ENCODE measurements at places on chromosomes 11 and 22.

DNA sequence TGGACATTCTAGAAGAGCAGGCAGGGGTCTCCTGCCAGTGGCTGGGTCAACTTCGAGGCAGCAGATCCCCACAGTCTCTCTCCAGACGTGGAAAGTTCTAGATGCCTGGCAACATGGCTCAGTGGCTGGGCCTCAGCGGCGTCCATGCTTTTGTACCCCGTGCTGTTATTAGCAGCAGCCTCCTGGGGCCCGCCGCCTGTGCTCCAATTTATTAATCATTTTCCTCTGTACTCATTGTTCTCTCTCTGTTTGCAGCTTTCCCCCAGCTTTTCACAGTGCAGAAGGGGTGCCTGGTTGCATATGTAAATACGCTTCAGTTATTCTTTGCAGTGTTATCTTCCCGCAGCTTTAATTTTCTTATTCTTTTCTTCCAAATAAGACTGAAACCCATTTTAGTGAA is 515.1 kb downstream of the TBC1D22A start:
- no peak for DNase-seq

GRCh38 chr22:35099883-35100282 is 33.9 kb downstream of the ISX start:
- no peak for DNase-seq

DNA sequence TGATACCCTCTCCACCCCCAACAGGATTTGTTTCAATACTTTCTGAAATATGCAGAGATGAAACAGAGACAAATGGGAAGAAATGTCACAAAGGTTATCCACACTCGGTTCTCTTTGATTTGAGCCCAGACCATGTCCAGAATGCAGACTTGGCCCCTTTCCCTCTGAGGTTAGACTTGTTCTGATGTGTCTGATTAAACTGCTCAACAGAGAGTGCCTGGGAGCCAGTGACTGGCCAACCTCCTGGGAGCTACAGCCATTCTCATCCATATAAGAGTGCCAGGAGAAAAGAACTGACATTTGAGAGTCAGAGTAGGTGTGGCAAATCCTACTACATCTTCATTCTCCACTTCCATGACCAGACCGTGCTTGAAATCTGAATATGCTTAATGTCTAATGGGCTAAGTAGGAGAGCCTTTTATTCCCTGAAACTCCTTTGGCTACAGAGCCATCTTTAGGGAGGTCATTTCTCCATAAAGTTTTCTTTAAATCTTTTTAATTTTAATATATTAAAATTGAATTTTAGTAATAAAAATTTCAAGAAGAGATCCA is 201.4 kb downstream of the BLID start:
- DNase-seq = no peak

GRCh38 chr11:17240780-17241179 is 33.0 kb upstream of the PIK3C2A start:
- DNase-seq = no peak

GRCh38 chr22:50221410-50222300 is 20.8 kb downstream of the SELENOO start:
- DNase-seq = no peak

DNA sequence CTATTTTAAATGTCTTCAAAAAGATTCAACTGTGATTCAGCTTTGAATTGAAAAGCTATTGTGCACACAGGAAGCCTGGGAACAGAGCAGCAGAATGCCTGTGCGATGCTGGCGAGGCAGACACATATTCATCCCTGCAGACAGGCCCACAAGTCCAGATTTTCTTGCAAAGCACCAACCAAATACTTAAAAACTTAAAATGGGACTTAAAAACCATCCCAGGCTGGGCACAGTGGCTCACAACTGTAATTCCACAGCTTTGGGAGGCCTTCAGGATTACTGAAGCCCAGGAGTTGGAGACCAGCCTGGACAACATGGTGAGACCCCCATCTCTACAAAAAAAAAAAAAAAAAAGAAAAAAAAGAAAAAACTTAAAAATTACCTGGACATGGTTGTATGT is 122.6 kb upstream of the SERPIND1 start:
- DNase-seq = no peak

- DNase-seq = no peak
Observed at GRCh38 chr11:86067851-86068137, 1.1 kb downstream of the PICALM start.

- DNase-seq = no peak
Observed at GRCh38 chr22:40620464-40621046, 16.0 kb downstream of the MRTFA start.

DNA sequence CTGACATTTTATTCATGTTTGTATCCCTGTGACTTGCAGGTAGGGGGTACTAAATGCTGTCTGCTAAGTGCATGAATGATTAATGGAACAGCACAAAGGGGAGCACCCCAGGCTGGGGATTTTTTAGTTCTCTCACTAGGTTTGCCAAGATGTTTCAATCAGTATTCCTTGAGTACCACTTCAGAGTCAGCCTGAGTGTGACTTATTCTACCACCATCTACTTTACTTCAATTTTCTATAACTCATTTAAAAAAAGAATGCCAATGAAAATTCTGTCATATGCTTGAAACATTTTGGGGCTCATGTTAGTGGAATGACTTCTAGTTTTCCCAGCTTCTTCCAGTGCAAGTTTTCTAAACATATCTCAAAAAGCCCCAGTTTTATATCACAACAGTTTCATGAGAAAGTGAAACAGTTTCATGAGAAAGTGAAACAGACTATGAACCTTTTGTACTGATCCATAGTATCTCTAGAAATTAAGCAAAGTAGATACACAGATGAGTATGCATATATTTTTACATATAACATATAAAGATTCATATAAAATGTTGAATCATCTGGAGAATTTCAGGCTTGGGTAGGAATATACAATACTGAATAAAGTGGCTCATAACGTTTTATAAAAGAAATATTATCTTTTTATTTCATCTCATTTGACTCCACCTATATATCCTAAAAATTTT is 252.4 kb downstream of the GRM5 start:
- DNase-seq = no peak

DNA sequence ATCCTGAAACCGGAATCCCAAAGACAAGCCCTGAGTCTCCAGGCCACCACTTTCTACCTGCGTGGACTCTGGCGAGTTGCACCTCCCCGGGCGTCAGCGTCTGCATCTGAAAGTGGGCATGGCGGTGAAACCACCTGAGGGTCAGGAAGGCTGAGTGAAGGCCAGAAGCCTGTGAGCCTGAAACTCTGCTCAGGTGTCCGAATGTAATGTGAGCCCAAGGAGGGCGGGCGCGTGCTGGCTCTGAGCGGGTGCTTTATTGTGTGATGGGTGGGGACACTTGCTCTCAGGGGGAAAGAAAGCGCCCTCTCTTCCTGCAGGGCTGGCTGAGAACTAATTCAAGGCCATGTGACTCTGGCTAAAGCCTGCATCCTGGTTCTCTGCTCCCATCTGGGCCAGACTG is 135.6 kb downstream of the ST3GAL4 start:
- DNase-seq = no peak

DNA sequence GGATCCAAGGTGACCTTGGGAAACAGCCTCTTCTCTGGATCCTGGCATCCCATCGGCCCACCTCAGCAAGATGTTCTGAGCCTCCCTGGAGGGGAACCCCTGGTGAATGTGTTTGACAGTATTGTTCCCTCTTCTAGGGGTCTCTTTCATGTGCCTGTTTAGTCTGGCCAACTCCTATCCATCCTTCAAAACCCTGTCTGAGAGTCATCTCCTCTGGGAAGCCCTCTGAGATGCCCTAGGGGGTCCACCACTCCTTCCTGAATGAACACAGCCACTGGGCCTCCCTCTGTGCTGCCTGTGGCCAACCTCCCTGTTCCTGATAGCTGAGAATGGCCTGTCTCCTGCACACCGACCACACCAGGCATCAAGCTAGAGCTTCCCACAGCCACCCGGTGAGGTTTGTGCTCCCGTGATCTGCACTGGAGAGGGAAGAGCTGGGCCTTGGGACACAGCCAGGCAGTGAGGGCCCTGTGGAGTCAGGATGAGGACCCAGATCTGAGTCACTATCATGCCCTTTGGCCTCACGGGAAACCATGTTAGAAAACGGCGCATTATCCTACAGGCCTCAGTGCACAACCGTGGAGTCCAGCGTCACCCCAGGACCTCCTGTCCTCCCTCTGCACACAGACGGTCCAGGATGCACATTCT is 8.8 kb downstream of the WNT7B start:
- DNase-seq = no peak

GRCh38 chr11:122007601-122008071 is 108.4 kb downstream of the BLID start:
- DNase-seq = no peak

DNA sequence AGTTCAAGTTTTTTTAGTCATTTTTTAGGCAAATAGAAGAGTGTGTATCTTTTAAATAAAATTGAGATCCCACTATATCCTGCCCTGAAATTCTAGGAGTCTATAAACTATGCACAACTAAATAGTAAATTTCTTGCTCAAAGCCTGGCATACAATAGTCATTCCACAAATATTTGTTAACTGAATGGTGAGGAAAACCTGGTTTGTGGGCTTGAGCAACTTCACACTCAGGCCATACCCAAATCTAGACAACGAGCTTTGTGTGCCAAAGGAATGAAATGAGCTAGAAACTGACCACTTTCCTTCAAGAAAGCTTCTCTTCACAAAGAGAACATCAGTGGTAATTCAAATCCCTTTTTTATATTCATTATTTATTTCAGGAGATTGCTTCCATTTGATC is 39.6 kb upstream of the AMOTL1 start:
- no peak for DNase-seq

- DNase-seq = no peak
Observed at GRCh38 chr22:29136782-29137700, 64.2 kb downstream of the KREMEN1 start.

- DNase-seq = no peak
Observed at GRCh38 chr11:94217705-94218104, 86.7 kb upstream of the IZUMO1R start.

GRCh38 chr11:134529212-134530096 is 117.4 kb upstream of the B3GAT1 start:
- DNase-seq = no peak

DNA sequence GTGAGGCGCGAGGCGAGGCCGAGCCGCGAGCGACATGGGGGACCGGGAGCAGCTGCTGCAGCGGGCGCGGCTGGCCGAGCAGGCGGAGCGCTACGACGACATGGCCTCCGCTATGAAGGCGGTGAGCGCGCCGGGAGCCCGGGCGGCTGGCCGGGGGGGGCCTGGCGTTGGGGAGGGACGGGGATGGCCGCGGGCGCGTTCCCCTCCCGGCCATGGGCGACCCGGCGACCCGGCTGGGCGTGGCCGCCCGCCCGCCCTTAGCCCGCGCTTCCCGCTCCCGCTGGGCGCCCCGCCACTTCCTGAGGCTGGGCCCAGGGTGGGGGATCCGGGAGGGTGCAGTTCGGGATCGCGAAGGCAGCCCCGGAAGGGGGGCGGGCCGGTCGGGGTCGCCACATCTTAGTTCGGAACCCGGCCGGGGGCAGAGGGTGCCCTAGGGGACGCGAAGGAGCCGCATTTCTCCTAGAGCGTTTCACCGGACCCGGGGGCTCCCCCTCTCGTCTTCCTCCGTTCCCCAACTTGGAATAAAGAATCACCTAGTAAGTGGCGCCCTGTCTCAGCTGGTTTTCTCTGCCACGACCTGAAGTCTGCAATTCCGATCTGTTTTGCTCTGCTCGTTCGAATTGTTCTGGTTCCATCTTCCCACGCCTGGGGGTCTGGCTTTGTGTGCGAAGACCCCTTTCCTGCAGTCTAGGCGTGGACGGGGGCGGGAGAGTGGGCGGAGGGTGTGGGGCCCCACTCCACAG is 536 bp downstream of the YWHAH start:
- DNase-seq = peak; percentile 17

DNA sequence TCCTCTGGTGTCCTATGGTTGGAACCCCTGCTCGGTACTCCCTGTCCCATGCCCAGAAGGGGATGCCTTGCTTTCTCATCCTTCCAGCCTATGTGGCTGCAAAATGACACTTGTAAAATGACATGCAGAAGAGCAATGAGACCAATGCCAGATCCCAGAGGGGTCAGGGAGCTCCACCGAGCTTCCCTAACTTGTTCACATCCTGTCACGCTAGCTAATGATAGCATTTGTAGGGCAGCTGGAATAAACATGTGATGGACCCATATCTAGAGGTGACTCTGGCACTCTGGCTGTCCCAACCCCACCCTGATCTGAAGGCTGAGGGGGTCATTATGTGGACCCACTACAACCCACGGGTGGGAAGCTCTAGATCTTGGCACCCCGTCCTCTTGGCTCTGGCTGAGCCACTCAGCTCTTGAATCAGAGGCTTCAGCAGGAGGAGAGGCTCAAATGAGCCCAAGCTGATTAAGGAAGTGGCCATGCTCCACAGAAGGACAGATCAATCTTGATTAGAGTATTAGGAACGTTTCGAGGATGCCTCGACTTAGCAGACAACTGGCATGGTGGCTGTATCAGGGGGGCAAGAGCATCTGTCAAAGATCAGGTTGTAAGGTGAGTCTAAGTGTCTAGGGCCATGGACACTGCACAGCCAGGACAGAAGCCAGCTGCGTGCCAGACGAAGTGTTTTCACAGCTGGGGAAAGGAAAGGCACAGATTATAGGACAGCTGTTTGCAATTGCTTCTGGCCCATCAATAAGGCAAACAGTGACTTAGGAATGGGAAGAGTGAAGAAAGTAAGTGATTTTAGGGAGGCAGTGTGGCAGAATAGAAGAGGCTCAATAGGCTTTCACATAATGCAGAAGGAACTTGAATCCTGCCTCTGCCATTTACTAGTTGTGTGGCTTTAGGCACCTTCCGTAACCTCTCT is 182.8 kb downstream of the KIRREL3 start:
- DNase-seq = no peak

DNA sequence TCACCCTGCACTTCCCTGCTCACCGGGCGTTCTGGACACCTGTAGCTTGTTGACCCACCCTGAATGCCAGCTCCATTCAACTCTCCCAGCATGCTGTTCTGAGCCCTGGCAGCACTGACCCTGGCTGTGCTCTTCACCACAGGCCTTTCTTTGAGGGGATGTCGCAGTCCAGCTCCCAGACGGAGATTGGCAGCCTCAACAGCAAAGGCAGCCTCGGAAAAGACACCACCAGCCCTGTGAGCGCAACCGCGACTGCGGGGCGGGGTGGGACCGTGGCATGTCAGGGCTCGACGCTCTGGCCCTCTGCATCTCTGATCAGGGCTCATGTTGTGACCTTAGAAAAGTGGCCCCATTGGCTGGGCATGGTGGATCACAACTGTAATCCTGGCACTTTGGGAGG is 47.4 kb upstream of the RAB1B start:
- DNase-seq = no peak

- no peak for DNase-seq
Observed at GRCh38 chr11:35373284-35373933, 45.9 kb downstream of the SLC1A2 start.

- DNase-seq = no peak
Observed at GRCh38 chr11:33334627-33335026, 77.4 kb downstream of the HIPK3 start.

GRCh38 chr11:68764746-68765145 is 13.4 kb upstream of the TESMIN start:
- DNase-seq = no peak

GRCh38 chr22:28072066-28072465 is 153.0 kb upstream of the PITPNB start:
- DNase-seq = no peak

All from stimulated activated CD8-positive, alpha-beta memory T cell treated with anti-CD3 and anti-CD28 coated beads, Interleukin-4, amount 100 ng/mL, for 24 hours (primary cell).